NCI-H446 (cell line): ENCODE measurements at places on chromosomes 5 and 9.

DNA sequence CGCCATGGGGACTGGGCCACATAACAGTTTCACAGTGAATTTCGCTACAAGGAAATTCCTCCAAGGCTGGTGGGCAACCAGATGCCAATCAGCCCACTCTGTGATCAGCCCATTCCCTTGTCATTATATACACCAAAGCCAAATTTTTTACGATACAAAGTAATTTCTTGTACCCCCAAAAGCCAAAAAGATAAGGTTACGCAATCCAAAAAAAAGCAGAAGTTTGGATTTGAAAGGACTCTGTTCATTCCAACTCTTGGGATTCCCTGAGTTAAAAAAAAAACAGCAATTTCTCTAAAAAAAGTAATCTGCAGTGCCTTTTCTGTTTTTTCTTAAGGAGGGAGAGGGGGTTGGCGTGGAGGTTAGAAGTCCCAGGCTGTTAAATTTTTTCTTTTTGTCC lies 166.8 kb downstream of the CDH10 start:
- DNase-seq, result no peak

DNA sequence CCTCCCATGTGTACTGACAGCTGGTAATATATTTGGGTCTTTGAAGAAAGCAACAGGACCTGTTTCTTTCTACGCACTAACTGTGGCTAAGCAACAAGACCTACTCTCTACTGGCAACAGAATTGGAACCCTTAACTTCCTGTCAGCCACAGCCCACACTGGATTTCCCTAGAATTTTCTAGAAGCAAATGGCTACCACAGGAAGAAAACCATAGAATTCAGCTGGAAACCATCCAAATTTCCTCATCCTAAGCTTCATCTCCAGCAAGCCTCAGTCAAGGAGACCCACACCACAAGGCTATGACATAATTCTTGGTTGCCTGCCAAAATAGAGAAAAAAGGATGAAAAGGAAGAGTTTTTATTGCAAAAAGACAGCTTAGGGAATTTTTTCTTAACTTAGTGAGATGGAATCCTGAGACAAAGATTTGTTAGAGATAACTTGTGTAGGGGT lies 171.8 kb upstream of the TNC start:
- DNase-seq, result peak; percentile 4

DNA sequence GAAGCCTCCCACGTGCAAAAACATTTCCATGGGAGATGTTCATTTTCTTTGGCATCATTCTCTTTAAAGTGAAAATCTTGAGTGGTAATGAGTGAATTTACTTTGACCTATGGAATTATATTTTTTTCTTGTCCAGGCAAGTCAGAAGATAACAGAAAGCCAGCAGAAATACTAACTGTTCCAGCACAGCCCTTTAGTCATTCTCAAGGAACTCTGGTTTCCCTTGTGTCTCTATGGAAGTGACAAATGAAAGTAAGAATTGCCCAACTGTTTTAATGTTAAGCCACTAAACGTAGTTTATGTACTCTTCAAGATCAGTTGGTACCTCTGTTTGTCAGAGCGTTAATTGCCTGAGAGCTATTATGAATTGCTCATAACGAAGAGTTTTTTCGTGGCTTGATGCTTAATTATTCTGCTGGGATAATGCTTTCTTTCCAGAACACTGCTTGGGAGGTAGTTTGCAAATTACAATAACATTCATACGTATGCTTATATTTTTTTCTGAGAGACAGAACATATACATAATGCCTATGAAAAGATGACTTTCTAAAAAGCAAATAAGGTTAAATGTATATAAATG lies 84.5 kb upstream of the CER1 start:
- DNase-seq, result no peak

DNA sequence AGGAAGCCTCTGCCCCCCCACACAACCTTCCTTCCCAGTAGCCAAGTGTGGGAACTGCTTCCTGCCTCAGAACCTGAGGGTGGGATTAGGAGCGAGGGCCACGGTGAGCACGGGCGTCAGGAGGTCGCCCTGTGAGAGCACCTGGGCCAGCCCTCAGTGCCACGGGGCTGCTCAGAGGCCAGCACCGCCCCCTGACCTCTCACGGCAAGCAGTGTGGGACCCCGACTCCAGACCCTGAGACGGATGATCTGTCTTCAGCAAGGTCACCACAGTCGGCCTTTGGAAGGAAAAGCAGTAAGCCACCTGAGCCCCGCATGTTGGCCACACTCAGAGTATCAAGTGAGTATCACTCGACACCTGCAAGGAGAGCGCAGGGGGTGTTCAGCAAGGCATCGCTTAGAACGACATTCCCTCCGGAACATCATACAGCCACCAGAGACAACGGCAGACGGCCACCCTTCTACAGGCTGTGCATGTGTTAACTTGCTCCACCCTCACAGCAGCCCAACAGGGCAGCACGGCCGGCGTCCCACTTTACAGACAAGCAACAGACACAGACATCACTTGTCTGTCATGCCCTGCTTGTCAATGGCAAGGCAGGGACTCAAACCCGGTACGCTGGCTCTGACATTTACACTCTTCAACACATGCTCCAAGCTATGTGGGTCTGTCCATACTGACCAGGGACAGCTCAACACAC lies 50.2 kb downstream of the IPPK start:
- DNase-seq, result no peak

- DNase-seq, result no peak
Observed at GRCh38 chr5:68289498-68289897, 73.9 kb downstream of the PIK3R1 start.

DNA sequence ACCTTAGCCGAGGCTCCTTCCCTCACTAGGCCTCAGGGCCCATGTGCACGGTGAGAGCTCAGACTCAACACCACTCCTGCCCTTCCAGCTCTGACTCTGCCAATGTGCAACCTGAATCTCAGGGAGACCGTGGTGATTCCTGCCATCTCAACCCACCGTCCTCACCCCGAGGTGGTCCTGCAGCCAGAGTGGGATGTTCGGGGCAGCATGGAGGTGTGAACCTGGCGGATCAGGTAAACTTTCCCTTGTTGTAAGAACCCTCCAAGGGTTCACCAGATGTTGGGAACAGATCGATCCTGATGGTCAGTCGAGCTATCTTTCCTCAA lies 538 bp upstream of the AKNA start:
- DNase-seq, result no peak

DNA sequence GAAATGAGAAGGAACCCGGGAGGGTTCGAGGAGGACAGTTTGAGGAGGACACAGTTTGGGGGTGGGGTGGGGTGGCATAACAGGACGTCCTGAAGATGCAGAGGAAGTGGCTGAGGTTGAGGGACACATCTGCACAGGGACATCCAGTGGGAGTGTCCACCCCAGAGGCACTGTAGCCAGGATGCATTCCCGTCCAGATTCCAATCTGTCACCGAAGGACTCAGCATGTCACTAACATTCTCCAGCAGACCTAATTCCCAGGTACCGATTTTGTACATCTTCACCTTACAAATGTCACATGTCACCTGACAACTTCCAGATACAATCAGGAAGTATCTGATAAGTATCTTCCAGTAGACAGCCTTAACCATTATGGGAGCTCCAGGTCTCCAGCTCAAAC lies 42.6 kb downstream of the EPB41L4B start:
- no peak for DNase-seq
